ENCODE measurements at places on chromosomes 6 and 20.

GRCh38 chr6:151805286-151805840 is 2.1 kb upstream of the ESR1 start:
- peaks cover 22% of the 10 kb centered on the region for H3K4me1 ChIP-seq
- no peak overlapping the region for H3K27ac ChIP-seq
- no peak overlapping the region for H3K4me3 ChIP-seq
- peaks cover 75% of the 10 kb centered on the region for H3K27me3 ChIP-seq

GRCh38 chr6:157095084-157095483 is 228.2 kb downstream of the TMEM242 start:
- H3K36me3 ChIP-seq, result peaks cover 20% of the 10 kb centered on the region
- no peak for DNase-seq
- no peak overlapping the region for H3K27ac ChIP-seq
- peaks cover 30% of the 10 kb centered on the region for H3K4me1 ChIP-seq

DNA sequence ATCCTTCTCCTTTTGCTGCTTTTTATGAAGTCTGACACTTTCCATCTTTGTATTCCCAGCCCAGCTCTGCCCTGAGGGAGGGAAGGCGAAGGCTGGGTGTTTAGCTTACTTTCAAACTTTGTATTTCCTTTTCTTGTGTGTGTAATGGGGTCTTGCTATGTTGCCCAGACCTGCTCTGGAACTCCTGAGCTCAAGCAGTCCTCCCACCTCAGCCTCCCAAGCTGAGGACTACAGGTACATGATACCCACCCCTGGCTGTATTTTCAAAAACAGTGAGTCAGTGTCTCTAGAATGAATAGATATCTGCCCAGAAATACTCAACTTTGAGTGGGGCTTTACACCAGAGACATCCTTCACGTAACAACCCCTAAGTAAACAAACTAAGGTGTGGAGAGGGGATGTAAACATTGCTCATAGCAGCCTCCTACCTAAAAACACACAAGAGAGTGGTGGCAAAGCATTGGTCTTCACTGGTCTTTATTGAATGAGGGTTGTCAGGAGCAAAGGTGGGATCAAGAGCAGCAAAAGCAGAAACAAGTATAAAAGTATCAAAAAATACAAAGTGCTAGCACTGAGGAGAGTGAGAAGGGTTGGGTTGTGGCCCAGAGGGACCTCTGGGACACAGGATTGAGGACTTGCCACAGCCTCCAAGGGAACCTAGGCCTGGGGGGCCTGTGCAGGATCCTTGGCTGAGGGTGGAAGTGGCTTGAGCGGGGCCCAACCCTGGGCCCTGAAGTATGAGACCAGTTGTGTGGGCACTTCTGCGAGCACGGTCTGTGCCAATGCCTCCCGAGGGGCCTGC is 10.2 kb downstream of the SPAG4 start:
- DNase-seq, result no peak
- no peak overlapping the region for H3K4me3 ChIP-seq

GRCh38 chr20:40953416-40953815 is 75.2 kb upstream of the TOP1 start:
- no peaks in the 10 kb centered on the region for H3K36me3 ChIP-seq
- H3K4me1 ChIP-seq, result no peaks in the 10 kb centered on the region
- no peak overlapping the region for H3K27ac ChIP-seq
- no peak overlapping the region for H3K4me3 ChIP-seq

DNA sequence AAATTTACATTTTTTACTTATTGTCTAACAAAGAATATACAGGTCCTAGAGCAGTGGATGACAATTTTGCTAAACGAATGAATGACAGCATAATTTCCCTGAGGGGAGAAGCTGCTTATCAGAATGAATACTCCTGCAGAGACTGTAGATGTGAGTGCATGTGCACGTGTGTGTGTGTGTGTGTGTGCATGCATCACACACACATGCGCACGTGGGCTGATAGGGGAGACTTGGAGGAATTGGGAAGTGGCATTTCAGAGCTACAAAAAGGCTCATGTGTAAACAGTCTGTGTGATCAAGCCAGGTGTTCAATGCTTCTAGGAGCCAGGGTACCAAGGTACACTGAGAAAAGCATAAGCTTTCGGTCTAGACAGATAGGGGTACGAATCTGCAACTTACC is 93.5 kb upstream of the SASH1 start:
- H3K36me3 ChIP-seq, result no peaks in the 10 kb centered on the region
- H3K27me3 ChIP-seq, result peaks cover 4% of the 10 kb centered on the region
- H3K27ac ChIP-seq, result no peak overlapping the region
- no peak for DNase-seq
- H3K4me3 ChIP-seq, result no peak overlapping the region

GRCh38 chr6:121959501-121959900 is 440.0 kb upstream of the HSF2 start:
- no peak overlapping the region for H3K4me3 ChIP-seq
- DNase-seq, result no peak
- no peaks in the 10 kb centered on the region for H3K36me3 ChIP-seq

GRCh38 chr20:6397115-6397514 is 274.3 kb upstream of the FERMT1 start:
- H3K27me3 ChIP-seq, result no peaks in the 10 kb centered on the region
- H3K36me3 ChIP-seq, result no peaks in the 10 kb centered on the region
- no peak for DNase-seq
- H3K4me1 ChIP-seq, result no peaks in the 10 kb centered on the region
- no peak overlapping the region for H3K4me3 ChIP-seq
- no peak overlapping the region for H3K27ac ChIP-seq

GRCh38 chr6:6873778-6874177 is 234.0 kb upstream of the RREB1 start:
- no peaks in the 10 kb centered on the region for H3K36me3 ChIP-seq
- no peak overlapping the region for H3K4me3 ChIP-seq
- DNase-seq, result no peak
- H3K27ac ChIP-seq, result no peak overlapping the region
- H3K27me3 ChIP-seq, result peaks cover 21% of the 10 kb centered on the region
- H3K4me1 ChIP-seq, result no peaks in the 10 kb centered on the region

DNA sequence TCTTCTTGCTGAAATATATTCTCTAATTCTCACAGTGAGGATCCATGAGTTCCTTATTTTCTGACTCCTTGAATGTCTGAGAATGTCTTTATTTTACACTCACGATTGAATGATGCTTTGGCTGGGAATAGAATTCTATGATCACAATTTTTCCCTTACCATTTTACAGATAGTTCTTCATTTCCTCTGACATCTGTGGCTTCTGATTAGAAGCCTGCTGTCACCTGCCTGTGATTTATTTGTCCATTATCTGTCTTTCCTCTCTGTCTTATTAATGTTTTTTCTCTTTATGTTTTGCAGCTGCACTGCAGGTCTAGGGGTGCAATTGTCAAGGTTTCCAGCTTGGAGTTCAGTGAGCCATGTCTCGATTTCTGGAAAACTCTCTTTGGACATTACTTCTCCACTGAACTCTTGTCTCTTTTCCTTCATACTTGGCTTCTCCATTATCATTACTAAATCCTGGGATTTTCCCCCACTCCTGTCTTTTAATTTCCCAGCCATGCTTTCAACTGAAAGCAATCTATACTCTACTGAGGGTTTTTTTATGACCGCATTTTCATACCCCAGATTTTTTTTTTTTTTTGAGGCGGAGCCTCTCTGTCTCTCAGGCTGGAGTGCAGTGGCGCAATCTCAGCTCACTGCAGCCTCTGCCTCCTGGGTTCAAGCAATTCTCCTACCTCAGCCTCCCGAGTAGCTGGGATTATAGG is 121.2 kb upstream of the PRND start:
- no peak overlapping the region for H3K4me3 ChIP-seq
- no peak overlapping the region for H3K27ac ChIP-seq
- H3K36me3 ChIP-seq, result no peaks in the 10 kb centered on the region
- H3K27me3 ChIP-seq, result peaks cover 40% of the 10 kb centered on the region

GRCh38 chr6:147870506-147871110 is 362.1 kb downstream of the SAMD5 start:
- H3K27ac ChIP-seq, result no peak overlapping the region
- no peaks in the 10 kb centered on the region for H3K27me3 ChIP-seq
- no peaks in the 10 kb centered on the region for H3K4me1 ChIP-seq
- no peak overlapping the region for H3K4me3 ChIP-seq

DNA sequence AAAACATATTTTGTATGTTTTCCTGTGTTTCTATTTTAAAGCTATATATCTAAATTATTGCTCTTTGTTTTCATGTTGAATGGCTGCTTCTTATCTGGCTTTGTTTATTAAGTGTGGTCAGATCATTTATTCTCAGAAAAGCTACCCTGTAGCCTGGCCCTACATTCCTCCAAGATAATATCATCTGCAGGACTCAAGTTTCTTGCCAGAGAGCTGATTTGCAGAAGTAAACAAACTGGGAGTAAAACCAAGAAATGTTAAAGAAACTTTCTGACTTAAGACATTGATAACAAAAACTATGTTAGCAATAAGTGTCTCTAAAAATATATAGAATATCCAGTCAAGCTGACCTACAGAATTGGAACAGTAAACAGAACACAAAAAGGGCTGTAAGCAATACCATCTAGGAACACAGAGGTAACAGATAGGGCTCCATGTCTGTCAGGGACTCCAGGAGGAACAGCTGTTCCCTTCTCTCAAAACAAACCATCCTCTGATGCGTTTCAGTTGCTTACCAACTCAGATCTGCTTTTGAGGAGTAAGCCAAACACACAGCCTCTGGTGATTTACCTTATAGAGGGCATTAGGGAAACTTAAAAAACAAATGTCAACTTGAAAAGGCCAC is 17.5 kb upstream of the CEP85L start:
- no peak for DNase-seq
- no peak overlapping the region for H3K27ac ChIP-seq
- peaks cover 47% of the 10 kb centered on the region for H3K4me1 ChIP-seq
- no peaks in the 10 kb centered on the region for H3K27me3 ChIP-seq

DNA sequence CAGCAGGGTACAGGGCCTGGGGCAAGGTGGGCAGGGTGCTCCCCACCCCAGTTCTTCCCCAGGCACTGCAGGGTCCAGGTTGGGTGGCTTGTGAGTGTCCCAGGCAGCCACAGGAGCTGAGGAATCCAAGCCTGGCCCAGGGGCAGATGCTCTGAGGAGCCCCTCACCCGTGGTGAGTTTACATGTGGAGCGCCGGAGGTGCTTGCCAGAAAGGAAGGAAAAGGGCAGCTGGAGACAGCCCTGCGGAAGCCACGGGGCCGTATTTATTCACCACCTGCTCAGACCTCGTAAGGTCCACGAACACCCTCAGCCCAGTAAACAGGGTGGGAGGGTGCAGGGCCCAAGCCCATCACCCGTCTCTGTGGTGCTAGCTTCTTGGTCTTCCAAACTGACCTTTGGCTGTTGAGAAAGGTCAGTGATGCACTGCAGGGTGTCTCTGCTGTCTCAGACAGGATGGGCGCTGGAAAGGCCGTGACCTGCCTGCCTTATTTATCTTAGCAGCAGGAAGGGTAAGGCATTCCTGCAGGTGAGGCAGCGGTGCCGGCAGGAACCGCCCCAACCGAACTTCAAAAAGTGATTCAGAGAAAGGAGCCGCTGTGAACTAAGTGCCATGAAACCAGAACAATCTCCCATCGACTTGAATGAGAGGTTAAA is 4.0 kb upstream of the FRMD1 start:
- no peaks in the 10 kb centered on the region for H3K36me3 ChIP-seq
- no peaks in the 10 kb centered on the region for H3K4me1 ChIP-seq
- no peaks in the 10 kb centered on the region for H3K27me3 ChIP-seq
- no peak overlapping the region for H3K4me3 ChIP-seq
- no peak for DNase-seq
- no peak overlapping the region for H3K27ac ChIP-seq

- H3K4me1 ChIP-seq, result no peaks in the 10 kb centered on the region
- H3K27me3 ChIP-seq, result no peaks in the 10 kb centered on the region
- no peak overlapping the region for H3K27ac ChIP-seq
These were observed 196.5 kb downstream of the SLC24A3 start for GRCh38 chr20:19408971-19409370.

- H3K4me3 ChIP-seq, result no peak overlapping the region
- no peaks in the 10 kb centered on the region for H3K36me3 ChIP-seq
- DNase-seq, result no peak
These were observed 14.4 kb upstream of the TTPAL start for GRCh38 chr20:44461142-44461802.

DNA sequence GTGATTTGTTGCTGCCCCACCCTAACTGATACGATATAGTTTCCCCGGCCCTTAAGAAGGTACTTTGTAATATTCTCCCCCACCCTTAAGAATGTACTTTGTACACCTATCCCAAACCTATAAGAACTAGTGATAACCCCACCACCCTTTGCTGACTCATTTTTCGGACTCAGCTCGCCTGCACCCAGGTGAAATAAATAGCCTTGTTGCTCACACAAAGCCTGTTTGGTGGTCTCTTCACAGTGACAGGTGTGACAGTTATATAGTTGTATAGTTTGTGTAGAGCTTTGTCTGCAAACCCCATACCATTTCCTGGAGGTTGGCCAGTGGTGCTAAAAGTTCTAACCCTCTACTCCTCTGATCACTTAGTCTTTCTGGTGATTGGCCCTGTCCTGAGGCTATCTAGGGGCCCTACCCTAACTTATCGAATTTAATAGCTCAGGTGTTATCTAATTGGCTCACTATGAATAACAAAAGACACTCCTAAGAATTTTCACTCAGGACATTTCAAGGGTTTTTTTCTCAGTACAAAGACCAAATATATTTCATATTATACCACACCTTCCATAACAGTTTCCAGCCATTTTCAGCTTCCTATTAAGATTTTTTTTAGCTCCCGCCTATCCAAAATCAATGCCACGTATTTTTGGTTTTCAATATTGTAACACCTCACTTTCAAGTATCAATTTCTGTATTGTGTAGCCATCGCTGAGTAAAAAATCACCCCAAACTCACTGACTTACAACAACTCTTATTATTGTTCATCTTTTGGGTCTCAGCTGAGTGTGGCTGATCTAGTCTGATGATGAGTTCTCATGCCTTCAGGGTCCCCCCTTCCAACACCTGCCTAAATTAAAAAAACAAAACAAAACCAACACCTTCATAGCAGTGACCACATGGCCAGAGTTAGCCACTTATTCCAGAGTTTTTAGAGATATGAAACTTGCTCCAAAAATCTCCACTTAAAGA is 9.8 kb upstream of the BTN1A1 start:
- H3K27ac ChIP-seq, result no peak overlapping the region
- H3K36me3 ChIP-seq, result peaks cover 4% of the 10 kb centered on the region
- peaks cover 10% of the 10 kb centered on the region for H3K27me3 ChIP-seq
- DNase-seq, result no peak

- H3K27ac ChIP-seq, result no peak overlapping the region
- H3K36me3 ChIP-seq, result peaks cover 9% of the 10 kb centered on the region
- peaks cover 18% of the 10 kb centered on the region for H3K4me1 ChIP-seq
- peaks cover 7% of the 10 kb centered on the region for H3K27me3 ChIP-seq
- DNase-seq, result no peak
- no peak overlapping the region for H3K4me3 ChIP-seq
These were observed 17.7 kb downstream of the SNX9 start for GRCh38 chr6:157840776-157841175.

DNA sequence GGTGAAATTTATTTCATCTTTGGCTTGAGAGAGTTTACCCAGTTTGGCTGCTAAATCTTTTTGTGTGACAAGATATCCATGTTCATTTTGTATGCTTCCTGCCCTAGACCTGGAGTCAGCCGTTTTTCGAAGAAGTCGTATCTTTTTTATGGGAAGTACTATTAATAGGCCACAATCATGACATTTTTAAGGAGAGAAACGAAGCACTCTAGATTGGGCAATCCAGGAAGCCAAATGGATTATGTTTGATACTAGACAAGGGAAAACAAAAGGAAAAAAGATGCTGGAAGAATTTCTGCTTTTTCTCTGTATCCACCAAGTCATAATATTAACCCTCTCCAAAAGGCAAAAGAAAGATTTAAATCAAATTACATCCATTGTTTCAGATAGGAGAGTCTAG is 214.6 kb downstream of the HDGFL1 start:
- no peak overlapping the region for H3K27ac ChIP-seq
- no peaks in the 10 kb centered on the region for H3K36me3 ChIP-seq
- no peaks in the 10 kb centered on the region for H3K27me3 ChIP-seq
- no peaks in the 10 kb centered on the region for H3K4me1 ChIP-seq

GRCh38 chr6:113856375-113856624 is 845 bp upstream of the MARCKS start:
- DNase-seq, result no peak
- peaks cover 24% of the 10 kb centered on the region for H3K4me1 ChIP-seq
- peaks cover 4% of the 10 kb centered on the region for H3K36me3 ChIP-seq
- peaks cover 8% of the 10 kb centered on the region for H3K27me3 ChIP-seq
- H3K4me3 ChIP-seq, result no peak overlapping the region

Measured in activated naive CD4-positive, alpha-beta T cell treated with anti-CD3 and anti-CD28 coated beads, Interleukin-2, amount 10 ng/mL, durations not matched to agents 7 days and 5 days (primary cell).